KG1 (cell line): ENCODE measurements at places on chromosomes 2 and 18.

DNA sequence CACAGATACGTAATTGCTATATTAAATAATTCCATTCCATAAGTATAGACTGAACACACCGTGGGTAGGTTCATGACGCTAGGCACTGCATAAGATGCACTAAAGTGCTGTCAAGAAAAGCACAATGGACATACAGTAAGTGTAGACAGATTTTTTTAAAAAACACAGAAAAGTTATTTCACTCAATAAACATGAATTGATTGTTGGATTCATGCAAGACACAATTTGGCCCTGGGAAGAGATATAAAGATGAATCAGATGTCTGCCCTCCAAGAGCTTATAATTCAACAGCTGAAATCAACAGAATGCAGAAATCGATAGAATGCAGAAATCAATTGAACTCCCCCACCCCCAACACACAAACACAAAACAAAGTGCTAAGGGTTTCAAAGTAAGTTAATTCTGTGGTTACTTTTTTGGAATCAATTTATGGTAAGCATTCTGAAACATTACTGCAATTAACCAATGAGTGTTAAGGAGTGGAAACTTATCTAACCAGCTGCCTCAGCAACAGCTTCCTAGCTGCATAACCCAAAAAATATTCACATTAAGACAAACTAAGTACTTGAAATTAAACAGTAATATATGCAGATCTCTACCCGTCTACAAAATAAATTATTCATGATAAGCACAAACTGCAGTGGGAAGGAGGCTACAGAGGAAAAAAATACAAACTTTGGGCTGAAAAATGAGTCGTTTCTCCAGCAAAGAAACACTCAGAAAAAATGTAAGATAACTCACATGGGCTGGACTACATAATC is 1.6 kb downstream of the NBAS start:
- DNase-seq: no peak

DNA sequence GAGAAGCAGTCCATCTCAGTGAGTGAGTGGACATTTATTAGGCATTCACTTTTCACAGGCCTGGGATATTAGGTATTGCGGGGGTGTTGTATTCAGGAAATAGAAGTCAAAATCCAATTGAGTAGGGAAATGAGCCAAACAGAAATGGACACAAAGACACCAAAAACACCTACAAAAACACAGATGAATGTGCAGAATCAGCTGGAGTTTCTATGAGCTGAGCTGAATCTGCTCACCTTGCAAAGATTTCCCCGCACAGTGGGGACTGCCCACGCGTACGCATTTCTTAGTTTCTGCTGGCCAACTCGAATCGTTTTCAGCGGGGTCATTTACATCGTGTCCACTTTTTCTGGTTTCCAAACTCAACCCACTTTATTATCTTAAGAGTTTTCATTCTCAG is 160.0 kb downstream of the BCL2 start:
- no peak for DNase-seq

- DNase-seq: peak; percentile 35
Measured at GRCh38 chr2:101823347-101823791, 125.9 kb downstream of the MAP4K4 start.

DNA sequence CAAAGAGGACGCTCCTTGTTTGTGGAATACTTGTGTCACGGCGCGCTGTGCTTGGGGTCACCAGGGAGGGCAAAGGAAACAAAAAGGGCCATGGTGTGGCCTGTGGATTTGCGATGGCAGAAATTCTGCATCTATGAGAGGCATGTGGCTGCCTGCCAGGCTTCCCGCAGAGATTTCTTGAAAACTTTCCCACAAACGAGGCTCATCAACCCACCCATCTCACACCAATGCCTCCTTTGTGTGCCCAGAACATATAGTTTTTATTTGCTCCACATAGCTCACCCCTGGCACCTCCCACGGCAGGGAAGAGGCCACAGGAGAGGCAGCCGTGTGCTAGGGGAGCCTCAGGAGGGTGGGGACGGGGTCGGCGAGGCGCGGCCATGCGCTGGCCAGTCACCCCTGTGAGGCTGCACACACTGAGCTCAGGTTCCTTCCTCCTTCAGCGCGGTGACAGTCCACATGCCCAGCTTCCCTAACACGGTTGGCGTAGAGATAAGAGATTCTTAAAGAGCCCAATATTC is 100.3 kb downstream of the MBP start:
- no peak for DNase-seq

DNA sequence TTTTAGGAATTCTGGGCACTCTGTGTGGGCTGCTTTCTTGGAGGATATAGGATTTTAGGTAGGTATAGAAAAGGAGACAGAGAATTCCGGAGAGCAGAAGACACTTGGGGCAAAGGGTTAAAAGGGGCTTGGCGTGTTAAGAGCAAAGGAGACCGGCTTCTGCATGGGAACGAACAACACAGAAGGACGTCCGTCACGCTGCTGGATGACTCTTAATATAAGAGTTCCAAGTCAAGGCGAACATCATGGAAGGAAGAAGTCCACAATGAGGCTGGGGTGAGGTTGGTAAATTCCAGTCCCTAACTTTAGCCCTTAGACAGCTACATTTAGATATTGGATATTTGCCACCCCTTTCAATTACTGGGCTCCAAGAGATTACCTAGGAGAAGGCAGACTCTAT is 15.9 kb upstream of the SLC20A1 start:
- no peak for DNase-seq

GRCh38 chr18:59454909-59455727 is 96.1 kb upstream of the LMAN1 start:
- DNase-seq: no peak

DNA sequence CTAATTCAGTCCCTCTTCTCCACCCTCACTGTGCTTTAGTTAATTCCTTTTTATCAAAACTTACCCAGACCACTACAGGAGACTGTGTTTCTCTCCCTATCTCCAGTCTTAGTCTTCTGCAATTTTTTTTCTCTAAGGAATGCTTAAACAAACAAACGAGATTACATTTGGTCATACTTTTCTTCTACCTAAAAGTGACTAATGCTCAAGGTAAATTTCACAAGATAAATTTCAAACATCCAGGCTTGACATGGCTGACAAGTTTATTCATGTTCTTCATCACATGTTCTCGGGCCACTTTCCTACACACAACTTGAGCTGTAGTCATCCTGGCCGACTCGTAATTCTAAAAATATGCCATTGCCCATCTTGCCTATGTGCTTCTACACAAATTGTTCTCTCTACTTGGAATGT is 23.2 kb upstream of the ACSL3 start:
- no peak for DNase-seq

- no peak for DNase-seq
Measured at GRCh38 chr2:88967844-88968243, 276.4 kb downstream of the RPIA start.

DNA sequence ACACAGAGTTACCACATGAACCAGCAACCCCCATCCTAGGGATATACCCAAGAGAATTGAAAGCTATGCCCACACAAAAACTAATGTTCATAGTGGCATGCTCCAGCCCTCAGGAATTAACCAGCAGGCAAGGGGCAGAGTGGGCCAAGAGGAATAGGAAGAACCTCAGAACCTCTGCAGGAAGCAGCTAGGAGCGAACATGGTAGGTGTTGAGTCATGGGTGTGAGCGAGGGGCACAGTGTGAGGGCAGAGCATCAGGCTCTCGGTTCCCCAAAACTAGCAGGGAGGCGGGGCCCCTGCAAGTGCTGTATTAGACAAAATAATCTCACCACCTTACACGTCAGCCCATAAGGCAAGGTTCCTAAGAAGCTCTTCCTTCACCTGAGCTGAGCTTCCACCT is 5.6 kb upstream of the RUFY4 start:
- DNase-seq: no peak

DNA sequence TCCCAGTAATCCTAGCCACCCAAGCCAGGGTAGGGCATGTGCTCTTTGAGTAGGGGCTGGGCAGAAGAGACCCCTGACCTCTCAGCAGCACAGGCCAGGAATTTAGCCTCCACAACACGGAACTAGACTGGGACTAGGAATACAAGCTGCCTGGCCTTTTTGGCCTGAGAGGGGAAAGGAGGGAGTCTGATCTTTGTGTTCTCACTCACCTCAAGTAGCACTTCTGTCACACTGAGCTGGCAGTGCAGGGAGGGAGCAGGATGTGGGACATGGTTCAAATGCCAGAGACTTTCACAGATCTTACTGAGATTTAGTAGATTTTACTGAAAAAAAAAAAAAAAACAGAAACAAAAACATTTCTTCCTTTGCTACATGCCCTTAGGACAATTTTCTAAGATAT is 395.2 kb downstream of the CMPK2 start:
- no peak for DNase-seq

GRCh38 chr18:49072940-49073339 is 122.2 kb upstream of the SMAD7 start:
- no peak for DNase-seq

DNA sequence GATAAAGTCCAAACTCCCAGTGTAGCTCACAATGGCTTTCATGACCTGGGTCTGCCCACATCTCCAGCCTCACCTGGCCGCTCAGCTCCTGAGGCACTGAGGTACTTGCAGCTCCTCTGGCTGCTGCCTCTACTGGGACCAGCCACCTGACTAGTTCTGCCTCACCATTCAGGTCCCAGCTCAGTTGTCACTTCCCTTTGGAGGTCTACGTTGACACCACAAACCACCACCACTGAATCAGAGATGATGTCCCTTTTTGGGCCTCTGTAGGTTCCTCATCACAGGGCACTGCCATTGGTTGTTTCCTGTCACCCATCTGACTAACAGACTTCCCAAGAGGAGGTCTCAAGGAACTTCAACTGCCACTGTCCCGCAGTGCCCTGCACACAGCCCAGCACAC is 21.2 kb downstream of the SPP2 start:
- peak; percentile 1 for DNase-seq

DNA sequence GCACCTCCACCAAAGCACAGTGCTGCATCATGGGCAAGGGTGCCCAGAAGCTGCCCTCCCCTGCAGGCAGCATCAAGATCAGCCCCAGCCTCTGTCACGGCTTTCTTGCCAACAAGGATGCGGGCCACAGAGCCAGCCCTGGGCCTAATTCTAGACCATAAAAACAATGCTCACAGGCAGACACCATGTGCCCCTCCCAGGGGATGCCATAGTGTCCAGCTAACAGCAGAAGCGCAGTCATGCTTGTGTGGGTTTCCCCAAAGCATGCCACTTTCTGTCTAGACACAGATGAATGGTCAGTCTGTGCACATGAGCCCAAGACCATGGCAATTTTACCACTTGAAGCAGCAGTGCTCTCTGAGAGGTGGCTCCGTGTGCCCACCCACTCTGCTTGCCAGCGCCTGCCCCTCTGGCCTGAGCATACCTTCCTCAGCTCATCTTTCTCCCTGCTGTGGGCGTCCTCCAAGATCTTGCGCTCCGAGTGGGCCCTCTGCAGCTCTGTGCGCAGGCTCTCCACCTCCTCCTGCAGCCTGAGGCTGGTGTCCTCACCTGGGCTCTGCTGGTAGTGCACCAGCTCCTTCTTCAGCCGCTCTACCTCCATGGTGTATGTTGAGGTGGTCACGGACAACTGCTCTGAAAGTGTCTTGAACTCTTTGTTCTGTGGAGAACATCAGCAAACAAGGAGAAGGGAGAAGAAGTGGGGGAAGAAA is 81.3 kb upstream of the ACAA2 start:
- no peak for DNase-seq

- no peak for DNase-seq
Measured at GRCh38 chr2:220959391-220959802, 612.7 kb downstream of the EPHA4 start.

- no peak for DNase-seq
Measured at GRCh38 chr2:195410074-195410671, 246.9 kb upstream of the SLC39A10 start.

- DNase-seq: no peak
Measured at GRCh38 chr18:44589693-44590355, 90.9 kb upstream of the SETBP1 start.

- DNase-seq: no peak
Measured at GRCh38 chr2:47297767-47298425, 105.1 kb upstream of the MSH2 start.

DNA sequence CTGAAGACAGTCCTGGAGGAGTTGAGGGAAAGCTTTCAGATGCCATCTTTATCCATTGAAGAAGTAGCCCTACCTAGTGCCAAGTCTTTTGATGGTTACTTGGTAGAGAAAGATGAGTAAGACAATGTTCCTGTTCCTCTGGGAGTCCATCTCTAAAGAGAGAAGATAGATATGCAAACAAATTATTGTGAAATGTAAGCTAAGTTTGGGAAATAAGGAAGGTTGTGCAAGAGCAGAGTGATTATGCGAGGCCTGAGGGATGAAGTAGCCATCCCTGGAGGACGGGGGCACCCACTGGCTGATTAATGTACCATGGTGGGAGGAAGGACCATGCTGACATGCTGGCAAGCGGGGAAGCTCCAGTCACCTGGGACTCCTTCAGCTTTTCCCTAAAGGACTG is 994 bp upstream of the DTNA start:
- no peak for DNase-seq

GRCh38 chr2:12287220-12287751 is 429.4 kb upstream of the TRIB2 start:
- DNase-seq: no peak

DNA sequence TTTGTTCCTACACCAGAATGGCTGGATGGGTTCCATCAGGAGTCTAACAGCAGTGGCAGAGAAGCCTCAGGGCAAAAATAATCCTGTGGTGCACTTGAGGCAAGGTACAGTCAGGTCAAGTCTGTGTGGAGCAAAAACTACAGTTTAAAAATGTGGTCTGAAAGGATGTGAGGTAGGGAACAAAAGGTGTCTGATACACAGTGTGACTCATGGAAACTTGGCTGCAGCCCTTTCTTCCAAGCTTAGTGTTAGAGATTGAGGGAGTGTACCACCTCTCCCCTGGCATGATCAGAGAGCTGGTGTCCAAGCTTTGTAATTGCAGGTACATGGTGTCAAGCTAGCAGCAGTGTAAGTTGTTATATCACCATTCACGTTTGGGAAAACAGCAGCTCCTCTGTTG is 8.9 kb downstream of the ANKAR start:
- no peak for DNase-seq

DNA sequence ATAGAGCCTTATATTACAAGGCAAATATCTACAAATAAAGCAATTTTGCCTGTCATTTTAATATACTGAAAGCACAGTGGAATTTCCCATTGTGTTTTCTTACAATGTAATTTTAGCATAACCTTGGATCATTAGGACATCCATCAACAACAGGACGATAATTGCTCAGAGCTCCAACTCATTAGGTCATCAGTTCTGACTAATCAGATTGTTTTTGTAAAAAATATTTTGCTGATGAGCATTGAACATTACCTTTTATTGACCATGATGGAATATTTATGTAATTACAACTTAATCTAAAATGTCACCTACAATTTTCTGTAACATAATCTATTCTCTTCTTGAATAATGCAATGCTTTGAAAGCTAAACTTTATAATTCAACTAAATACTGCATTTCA is 215.3 kb upstream of the DSEL start:
- no peak for DNase-seq

- no peak for DNase-seq
Measured at GRCh38 chr2:51401546-51401945, 369.6 kb upstream of the NRXN1 start.

DNA sequence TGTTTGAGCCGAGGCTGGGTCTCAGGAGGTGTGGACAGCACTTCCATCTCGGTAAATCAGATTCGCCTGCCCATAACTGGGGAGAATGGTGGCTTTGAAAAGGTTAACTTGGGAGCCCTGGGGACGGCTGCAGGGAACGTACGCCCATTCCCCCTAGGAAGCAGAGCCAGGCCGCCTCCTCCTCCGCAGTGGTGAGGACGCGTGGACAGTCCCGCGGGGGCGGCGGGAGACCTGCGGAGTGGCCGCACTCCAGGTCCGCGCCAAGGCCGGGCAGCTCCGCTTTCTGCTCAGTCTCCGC is 845 bp upstream of the MYCN start:
- no peak for DNase-seq

- no peak for DNase-seq
Measured at GRCh38 chr2:196431957-196432356, 207.6 kb upstream of the CCDC150 start.
